ENCODE measurements at places on chromosomes 6 and 20. TPM values are rescaled to one million over a fixed set of nuclear protein-coding genes. Genes with fewer than 3 reads are reported as not detected.

GRCh38 chr20:50546729-50547314 is 36.6 kb downstream of the PTPN1 start:
- no peak for DNase-seq

DNA sequence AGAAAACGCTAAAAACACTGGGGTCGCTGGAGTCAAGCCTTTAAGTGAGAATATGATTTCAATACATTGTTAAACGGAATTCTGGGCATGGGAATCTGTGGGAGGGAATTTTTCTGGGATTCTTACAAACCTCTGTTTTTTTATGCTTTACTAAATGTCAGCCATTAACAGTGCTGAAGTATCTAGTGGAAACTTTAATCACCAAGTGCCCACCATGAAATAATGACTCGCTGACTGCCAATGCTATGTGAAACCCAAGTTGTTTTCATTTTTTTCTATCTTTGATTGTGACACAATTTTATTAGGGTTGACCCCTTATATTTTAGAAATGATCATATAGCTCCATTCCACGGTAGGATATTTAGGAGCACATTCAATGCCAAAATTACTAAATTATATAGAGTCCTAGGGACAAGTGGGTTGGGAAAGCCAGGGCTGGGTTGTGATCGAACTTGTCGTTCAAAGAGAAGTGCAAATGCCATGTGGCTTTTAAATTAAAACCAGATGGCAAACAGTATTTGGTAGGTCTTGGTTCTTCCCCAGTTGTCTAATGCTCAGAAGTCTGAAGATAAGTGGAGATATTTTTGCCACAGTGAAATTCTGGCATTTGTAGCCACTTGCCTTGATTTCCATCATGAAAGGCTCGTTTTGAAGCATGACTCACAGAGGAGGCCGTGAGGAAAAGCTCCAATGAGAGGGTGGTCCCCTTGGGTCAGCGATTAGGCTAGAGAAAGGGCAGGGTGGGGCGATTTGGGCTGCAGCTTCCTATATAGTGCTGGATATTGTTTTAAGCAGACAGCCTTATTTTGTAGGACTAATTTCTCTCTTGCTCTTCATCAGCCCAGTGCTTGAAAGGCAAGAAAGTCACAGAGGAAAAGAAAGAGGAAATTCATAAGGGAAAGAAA is 254.4 kb upstream of the JAG1 start:
- no peak for DNase-seq

OPRM1 gene
- total RNA-seq: not detected

GRCh38 chr20:57200882-57201695 is 65.4 kb downstream of the BMP7 start:
- DNase-seq: no peak

GRCh38 chr20:19928328-19929011 is 88.7 kb upstream of the NAA20 start:
- peak; percentile 61 for DNase-seq

DNA sequence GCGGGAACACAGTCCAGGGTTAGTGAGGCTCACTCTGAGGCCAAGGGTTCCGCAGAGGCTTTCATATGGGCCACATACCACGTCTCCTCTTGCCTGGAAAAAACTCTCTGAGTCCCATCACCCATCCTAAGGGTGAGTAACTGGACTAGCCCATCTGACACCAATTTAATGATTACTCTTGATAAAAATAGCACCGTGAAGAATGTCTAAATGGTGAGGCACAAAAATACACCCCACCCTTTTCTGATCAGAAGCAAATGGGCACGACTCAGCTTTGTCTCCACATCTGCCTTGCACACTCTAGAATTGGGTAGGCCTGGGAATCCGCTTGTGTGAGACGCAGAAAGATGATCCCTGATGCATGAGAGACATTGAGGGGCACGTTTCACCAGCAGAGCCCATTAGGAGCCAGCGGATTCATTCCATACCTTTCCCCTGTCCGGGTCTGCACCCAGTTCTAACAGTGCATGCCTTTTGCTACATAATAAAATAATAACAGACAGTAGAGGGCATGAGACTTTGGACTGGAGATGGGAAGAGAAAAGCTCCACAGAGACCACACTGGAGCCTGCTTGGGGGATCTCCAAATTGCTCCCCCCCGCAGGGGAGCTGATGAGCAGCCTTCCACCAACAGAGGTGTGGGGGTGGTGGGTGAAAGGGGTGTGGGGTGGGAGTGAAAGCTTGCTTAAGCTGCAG is 110.0 kb upstream of the KCNK16 start:
- no peak for DNase-seq

- no peak for DNase-seq
Observed at GRCh38 chr20:41784209-41784958, 166.2 kb upstream of the CHD6 start.

OTOR gene
- total RNA-seq: not detected

GRCh38 chr20:63337786-63338420 is 23.2 kb downstream of the CHRNA4 start:
- no peak for DNase-seq

DNA sequence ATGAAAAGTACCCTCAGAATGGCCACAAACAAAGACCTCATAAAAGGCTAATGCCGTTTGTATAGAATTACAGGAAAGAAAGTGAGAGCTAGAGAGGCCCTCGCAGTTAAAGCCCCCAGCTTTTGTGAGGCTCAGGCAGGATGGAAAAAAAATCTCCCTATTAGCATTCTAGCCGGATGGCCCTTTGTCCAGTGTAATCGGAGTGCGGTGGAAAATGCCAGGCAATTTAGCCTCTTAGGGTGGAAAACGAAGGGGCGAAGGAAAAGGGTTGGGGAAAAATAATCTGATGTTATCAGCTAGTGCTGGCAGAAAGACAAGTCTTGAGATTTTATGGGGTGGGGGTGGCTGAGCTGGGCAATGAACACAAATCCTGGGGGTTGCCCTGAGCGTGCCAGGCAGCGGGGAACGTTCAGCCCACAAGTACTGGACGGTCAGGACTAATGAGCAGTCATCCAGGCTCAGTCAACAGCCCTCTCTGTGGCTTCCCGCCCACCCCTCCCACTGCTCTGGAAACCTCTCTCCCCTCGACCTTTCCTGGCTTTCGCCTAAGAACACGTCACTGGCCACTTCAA is 92.4 kb downstream of the PSMG4 start:
- DNase-seq: no peak

DNA sequence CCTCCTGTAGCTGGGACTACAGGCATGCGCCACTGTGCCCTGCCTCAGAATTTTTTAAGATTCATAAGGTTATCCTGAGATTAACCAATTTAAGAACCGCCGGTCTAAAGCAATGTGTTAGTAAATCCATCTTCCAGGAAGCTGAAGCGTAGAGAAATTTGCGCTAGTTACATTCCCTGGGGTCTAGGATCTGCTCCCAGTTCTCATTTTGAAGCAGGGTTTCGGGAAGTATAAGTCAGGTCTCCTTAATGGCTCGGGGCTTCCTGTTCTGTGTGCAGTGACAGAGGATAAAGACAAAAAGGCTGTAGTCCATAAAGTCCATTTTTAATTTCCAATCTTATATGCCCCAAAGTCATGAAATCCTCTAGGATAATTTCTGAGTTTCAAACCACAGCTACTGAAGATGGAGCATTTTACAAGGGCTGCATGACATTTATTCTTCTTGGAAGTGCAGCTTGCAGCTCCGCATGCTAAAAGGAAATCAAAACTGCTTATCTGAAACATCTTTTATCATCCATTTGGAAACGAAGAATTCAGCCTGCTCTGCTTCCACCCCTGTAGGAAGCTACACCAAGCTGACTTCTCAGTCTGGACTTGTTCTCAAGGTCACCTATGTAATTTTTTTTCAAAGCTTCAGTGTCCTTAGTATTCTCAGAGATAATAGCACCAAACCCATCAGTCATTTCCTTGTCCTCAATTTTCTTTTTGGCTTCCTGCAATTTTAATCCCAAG is 326.1 kb downstream of the PRL start:
- no peak for DNase-seq

DNA sequence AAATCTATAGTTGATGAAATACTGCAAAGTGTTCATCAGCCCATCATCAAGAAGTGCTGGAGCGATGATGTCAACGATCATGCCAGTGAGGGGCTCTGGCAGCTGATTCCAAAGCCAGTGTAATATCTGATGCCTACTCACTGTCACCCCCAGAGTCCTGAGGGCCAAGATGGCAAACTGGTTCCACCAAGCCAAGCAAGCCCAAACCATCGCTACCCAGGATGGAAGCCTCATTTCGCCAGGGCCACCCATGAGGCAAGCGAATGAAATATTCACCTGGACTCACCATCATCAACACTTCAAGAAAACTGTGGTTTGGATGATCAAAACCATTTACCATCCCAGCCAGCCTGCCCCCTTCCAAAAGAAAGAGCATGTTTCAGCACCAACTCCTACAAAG is 76.5 kb downstream of the GNAS-AS1 start:
- DNase-seq: no peak

TINAG gene
- total RNA-seq: not detected

DNA sequence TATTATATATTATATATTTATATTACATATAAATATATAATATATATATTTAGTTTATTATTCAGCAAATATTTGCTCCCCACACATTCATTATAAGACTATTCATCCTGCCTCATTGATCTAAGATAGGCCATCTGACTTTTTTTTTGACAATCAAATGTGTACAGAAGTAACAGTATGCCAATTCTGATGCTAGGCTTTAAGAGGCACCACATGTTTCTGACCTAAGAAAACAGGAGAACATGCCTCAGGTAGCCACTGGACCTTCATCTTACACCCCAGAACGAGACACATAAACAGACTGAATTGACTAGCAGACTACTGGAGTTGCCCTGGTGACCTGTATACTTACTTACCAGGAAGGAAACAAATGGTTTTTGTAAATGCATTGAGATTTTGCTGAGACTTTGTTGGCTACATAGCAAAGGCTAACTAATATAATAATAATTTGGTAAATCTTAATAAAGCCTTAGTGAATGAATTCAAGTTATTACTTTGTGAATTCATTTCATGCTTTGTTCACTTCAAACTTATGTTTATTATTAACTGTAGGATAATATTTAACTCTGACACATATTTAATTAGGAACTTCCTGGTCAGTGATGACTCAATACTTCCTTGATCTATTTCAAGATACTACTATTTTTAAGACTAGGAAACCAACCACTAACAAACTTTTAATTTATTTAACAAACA is 13.4 kb upstream of the MYO6 start:
- no peak for DNase-seq

DNA sequence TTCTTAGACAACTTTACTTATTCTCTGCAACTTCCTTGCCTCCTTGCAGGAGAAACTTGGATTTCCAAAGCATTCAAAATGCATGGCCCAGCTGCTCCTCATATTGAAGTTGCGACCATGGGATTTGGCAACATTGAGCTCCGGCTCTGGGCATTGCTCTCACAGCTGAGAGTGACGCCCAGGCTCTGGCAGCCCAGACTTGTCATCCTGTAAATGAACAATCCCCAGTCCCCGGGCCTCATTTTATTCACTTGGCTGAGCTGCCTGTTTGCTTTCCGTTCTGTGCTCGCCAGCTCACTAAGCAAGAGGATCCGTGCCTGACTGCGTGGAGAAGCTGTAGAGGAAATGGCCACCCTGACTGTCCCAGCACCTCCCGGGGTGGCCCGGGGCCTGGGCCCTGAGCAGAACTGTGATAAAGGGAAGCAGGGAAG is 119.5 kb upstream of the CD93 start:
- no peak for DNase-seq

CST4 gene
- total RNA-seq: not detected

- no peak for DNase-seq
Observed at GRCh38 chr20:635893-636338, 17.1 kb downstream of the SRXN1 start.

GRCh38 chr6:160883560-160883959 is 108.0 kb upstream of the MAP3K4 start:
- DNase-seq: no peak

GRCh38 chr6:98909236-98909635 is 38.5 kb downstream of the FBXL4 start:
- no peak for DNase-seq

TPBG gene
- total RNA-seq: 2.8 TPM

FAM162B gene
- total RNA-seq: 0.20 TPM

DNA sequence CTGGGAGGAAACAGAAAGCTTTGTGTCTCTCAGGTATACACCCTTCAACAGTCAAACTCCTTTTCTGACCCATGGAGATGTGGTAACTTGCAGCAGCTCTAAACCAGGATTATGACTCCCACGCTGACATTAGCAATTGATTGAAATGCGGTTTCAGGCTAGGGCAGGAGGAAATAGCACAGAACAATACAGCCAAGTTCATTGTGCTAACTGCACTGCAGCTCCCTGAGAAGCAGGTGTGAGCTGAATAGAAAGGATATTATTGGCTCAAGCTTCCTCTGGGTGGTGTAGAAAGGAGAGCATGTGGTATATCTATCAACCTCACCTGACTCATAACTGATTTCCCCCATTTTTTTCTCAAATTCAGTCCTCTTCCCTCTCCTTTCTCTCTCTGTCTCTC is 612.3 kb upstream of the BTBD3 start:
- DNase-seq: no peak

RIPOR3 gene
- 0.98 TPM for total RNA-seq

- DNase-seq: peak; percentile 53
Observed at GRCh38 chr6:26199057-26199772, 112.0 kb downstream of the HFE start.

PRL gene
- total RNA-seq: not detected

- no peak for DNase-seq
Observed at GRCh38 chr6:132763269-132763668, 5.6 kb upstream of the VNN2 start.

CST5 gene
- total RNA-seq: not detected

TRMT6 gene
- 6.6 TPM for total RNA-seq

LY6G5C gene
- total RNA-seq: 2.7 TPM

- peak; percentile 75 for DNase-seq
Observed at GRCh38 chr20:63698739-63699465, 2.5 kb downstream of the TNFRSF6B start.

PACSIN1 gene
- 0.58 TPM for total RNA-seq

C4A gene
- total RNA-seq: 14.0 TPM

- DNase-seq: no peak
Observed at GRCh38 chr6:93272896-93273295, 146.5 kb downstream of the EPHA7 start.

DNA sequence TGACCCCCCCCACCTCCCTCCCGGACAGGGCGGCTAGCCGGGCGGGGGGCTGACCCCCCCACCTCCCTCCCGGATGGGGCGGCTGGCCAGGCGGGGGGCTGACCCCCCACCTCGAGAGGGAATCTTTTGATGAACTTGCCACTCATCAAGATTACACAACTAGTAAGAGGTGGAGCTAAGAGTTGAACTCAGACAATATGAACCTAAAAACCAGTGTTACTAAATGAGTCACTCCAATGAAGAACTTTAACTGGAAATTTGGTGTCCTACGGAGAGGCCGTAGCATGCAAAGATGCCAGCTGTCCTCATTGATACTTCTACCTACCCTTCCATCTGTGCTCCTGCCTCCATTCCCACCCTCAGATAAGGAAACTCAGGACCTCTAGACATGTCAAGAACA is 42.8 kb downstream of the PFDN4 start:
- no peak for DNase-seq

- no peak for DNase-seq
Observed at GRCh38 chr20:48448666-48449600, 378.9 kb downstream of the PREX1 start.

- no peak for DNase-seq
Observed at GRCh38 chr6:70298068-70298467, 4.8 kb downstream of the COL9A1 start.

SLC17A2 gene
- total RNA-seq: not detected

GRCh38 chr20:39359981-39360620 is 398.0 kb downstream of the DHX35 start:
- DNase-seq: no peak

TSPO2 gene
- not detected for total RNA-seq

SASH1 gene
- total RNA-seq: 7.6 TPM

FKBP1C gene
- total RNA-seq: not detected

TRIM15 gene
- 0.21 TPM for total RNA-seq

All from pancreas (tissue), 10 donors.